ENCODE measurements at places on chromosomes 5 and 9. TPM values are rescaled to one million over a fixed set of nuclear protein-coding genes. Genes with fewer than 3 reads are reported as not detected.

Gene ANKRD34B
- not detected for total RNA-seq

Gene TSSK1B
- total RNA-seq, result not detected

Gene B4GALT1
- total RNA-seq, result 48.2 TPM

Gene SUSD3
- total RNA-seq, result 49.7 TPM

Gene IL5
- not detected for total RNA-seq

Gene FGF10
- total RNA-seq, result 0.08 TPM

Gene MYO10
- total RNA-seq, result 7.1 TPM

All from left lobe of liver (tissue), 2 donors.